ENCODE measurements at places on chromosomes 2 and 18. TPM values are rescaled to one million over a fixed set of nuclear protein-coding genes. Genes with fewer than 3 reads are reported as not detected.

The RUFY4 gene
- not detected for polyA plus RNA-seq

The C2orf80 gene
- polyA plus RNA-seq: not detected

The IWS1 gene
- polyA plus RNA-seq: 72.1 TPM

The TPO gene
- 0.17 TPM for polyA plus RNA-seq

The EGR4 gene
- 0.15 TPM for polyA plus RNA-seq

The CHRNG gene
- polyA plus RNA-seq: 2.2 TPM

The SCYGR2 gene
- polyA plus RNA-seq: not detected

The BIN1 gene
- 102 TPM for polyA plus RNA-seq
